Erythroblast (primary cell): ENCODE measurements at places on chromosomes 1 and 21.
A peak's percentile ranks its signal among the peaks of the same experiment; 100 is the strongest.

DNA sequence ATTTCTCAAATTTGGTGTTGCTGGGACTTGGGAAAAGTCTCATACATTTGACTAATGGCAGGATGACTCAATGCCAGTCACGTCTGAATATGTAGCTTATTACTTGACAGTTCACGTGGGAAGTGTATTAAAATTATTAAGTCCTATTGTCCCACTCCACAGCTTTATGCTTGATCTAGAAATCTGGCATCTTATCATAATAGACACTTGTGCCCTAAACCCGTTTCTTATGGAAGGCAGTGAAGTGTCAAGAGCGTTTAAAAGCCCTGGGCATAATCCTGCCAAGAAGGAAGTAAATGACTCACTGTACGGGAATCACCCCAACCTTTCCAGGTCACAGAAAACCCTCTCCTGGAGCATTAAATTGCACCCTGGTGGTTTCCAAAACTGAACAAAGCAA, 207.4 kb downstream of the APP start:
- no peak for DNase-seq

DNA sequence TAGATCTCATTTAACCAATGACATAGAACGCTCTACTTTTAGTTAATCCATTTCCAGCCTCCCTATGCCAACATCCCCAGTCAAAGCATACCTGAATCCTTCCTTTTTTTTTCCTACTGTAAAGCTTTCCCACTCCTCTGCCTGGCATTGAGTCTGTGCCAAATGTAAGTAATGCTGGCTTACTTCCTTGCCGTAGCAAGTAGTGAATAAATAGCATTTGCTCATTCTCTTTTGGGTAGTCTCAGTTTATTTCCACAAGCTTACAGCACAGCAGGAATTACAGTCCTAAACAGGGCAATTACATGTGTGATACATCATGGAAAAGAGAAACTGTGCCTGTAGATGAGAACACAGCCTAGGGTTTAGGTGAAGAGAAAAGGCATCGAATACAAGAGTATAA, 352.6 kb upstream of the NEGR1 start:
- DNase-seq, result no peak

- DNase-seq, result no peak
These were observed 8.5 kb upstream of the FYB2 start for GRCh38 chr1:56827711-56828110.

- DNase-seq, result no peak
These were observed 21.4 kb upstream of the RNF11 start for GRCh38 chr1:51214615-51215131.

GRCh38 chr1:118322331-118322730, 137.3 kb upstream of the SPAG17 start:
- DNase-seq, result no peak

- no peak for DNase-seq
These were observed 494.0 kb downstream of the KCNT2 start for GRCh38 chr1:196114193-196114592.

DNA sequence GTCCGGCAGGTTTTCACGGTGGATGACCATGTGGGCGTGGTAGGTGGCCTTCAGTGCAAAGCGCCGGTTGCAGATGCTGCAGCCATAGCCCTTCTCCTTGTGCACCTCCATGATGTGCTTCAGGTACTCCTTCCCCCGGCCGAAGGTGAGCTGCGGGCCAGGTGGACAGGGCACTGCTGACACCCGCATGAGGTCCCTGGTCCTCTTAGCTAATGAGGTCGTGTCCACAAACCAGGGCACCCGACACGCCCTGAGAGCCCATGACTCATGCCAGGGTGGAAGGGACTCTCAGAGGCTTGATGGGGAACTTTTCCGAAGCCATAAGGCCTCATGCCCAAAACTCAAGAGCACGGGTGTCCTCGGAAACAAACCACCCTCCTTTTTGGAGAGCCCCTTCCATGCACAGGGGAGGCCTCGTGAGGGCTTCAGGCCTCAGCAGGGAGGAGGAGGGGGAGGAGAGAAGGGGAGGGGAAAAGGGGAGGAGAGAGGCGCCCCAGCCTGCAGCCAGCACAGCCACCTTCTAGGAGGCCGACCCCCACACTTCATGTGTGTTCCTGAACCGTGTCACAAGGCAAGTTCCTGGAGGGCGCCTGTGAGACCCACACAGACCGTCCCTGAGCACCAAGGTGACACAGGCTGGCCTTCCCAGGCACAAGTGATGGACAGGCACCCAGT, 54.4 kb upstream of the RIPK4 start:
- DNase-seq, result no peak

- DNase-seq, result no peak
These were observed 7.6 kb downstream of the CD101 start for GRCh38 chr1:117009132-117009531.

GRCh38 chr1:17692645-17693044, 62.5 kb upstream of the ACTL8 start:
- no peak for DNase-seq

- DNase-seq, result no peak
These were observed 14.4 kb upstream of the CPLANE2 start for GRCh38 chr1:16251381-16251780.

GRCh38 chr21:28580585-28580984, 412.1 kb downstream of the LTN1 start:
- no peak for DNase-seq

DNA sequence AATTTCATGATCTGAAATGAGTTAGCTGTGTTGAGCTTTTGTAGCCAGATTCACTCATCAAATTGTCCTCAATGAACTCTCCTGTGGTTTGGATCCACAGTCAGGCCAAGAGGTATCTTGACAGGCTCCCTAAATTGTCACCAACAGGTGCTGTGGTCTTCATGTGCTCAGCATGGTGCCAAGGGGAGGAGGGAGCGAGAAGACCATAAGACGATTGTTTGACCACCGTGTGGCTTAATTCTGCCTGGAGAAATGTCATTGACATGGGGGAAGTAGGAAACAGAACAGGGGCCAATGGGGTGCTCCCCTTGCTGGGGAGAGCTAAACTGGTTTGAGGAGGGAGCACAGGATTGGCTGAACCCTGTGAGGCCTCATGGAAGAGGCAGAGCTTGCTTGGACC, 219.3 kb downstream of the KCNJ6 start:
- no peak for DNase-seq

DNA sequence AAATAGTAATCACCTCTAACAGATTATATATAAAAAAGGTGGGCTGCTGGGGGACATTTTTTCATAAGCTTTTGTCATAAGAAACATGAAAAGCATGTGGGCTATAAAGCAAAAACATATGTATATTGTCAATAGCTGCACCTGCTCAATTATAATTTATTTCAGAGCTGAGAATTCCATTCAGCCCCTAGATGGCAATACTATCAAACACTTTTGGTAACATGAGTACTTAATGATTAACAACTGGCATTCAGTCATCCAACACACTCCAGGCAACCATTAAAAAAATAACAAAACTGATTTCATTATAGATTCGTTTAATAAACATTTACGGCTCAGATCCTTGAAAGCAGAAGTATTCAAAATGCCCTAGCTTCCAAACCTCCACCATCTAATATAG, 115.1 kb downstream of the KCTD3 start:
- DNase-seq, result no peak

DNA sequence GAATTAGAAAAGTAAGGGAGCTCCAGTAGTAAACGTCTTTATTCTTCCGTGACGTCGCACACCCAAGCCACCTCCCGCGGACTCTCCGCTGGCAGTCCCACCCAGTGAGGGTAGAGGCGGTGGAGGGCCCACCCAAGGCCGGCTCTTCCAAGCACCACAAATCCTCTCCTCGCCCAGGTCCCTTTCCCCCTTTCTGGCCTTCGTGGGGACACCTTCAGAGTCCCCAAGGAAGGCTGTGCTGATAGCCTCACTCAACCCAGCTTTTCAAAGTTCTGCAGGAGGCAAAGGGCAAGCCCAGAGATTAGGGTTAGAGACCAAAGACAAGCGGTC, 349 bp upstream of the GPN2 start:
- DNase-seq, result no peak

DNA sequence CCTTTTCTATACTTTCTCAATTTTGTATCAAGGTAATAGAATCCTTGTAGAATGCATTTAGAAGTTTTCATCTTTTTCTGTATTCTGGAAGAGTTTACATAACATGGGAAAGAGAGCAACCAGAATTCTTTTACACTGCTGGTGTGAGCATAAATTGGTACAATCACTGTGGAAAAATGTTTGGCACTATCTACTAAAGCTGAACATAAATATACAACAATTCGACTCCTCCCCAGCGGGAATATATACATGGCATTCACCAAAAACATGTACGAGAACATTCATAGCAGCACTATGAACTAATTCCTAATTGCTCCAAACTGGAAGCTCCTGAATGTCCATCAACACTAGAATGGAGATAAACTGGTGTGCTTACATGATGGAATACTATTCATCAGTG, 1.8 kb upstream of the ACBD6 start:
- no peak for DNase-seq

DNA sequence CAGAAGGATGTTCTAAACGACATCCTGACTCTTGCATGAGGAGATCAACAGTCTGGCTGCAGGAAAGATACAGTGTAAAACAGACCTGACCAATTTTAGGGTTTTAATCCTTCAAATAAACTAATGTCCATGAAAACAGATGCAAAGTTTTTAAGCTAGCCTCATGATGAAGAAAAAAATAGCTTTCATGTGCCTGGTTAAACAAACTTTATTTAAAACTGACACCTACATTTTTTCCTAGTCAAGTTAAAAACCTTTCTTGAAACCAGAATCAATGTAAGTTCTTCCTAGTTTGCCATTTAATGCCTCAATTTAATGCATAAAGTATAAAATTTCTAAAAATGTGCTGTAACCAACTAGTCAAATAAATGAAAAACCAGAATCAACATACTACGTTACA, 2.9 kb downstream of the WDR26 start:
- DNase-seq, result no peak

DNA sequence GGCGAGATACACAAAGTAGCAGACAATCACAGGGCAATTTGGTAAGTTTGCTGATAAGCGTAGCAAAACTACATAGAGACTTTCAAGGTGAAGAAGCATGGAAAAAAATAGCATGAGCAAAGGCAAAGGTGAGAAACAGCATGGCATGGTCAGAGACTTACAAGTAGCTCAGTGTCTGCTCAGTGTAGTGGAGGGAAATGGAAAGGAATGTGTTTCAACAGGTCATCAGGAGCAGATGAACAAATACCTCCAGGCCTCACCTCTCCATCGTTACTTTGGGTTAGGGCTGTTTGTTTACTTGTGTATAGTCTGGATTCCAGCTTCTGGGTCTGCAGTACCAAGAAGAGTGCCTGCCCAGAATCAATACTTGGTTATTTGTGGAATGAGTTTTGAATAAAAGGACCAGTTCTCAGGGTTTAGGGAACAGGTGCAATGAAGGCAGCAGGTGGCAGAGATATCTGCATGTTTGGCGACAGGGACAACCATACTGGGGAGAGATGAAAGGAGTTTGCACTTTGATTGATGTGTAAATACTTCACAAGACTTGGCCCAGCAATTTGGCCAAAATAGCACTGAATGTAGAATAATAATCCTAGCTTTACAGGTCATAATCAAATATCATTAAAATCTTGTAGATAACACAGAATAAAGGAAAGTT, 97.0 kb upstream of the FGGY start:
- no peak for DNase-seq

DNA sequence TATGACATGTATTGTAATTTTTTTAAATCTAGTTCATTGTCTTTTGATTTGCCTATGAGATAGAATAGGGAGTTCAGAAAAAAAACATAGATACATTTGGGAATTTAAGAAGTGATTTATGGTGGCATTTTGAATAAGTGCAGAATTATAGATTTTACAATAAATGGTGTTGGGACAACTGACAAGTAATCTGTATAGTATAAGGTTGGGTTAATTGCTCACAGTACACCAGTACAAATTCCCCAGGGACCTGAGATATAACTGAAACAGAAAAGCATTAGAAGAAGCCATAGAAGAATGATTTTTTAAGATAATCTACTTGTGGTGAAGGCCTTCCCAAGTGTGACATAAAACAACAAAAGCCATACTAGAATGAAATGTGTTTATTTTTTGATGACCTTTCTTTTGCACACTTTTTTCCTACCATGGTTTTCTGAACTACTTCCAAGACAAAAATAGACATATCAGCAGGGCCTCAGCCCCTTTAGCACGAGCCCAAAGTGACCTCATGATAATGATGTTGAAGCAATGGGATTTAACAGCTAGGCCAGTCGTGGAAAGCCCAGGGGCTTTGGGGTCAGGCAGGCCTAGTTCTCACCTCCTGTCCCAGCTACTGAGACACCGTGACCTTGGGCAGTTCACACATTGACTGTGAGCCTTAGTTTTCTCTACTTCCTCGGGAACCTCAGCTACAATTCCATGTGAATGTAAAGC, 87.4 kb downstream of the GREM2 start:
- DNase-seq, result no peak

DNA sequence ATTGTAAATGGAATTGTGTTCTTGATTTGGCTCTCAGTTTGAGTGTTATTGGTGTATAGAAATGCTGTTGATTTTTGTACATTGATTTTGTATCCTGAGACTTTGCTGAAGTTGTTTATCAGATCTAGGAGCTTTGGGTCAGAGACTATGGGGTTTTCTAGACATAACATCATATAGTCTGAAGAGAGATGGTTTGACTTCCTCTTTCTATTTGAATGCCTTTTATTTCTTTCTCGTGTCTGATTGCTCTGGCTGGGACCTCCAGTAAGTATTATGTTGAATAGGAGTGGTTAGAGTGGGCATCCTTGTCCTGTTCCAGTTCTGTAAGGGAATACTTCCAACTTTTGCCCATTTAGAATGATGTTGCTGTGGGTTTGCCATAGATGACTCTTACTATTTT, 39.1 kb upstream of the ANGPTL1 start:
- no peak for DNase-seq

- no peak for DNase-seq
These were observed 32.7 kb upstream of the WASF2 start for GRCh38 chr1:27522432-27523336.

GRCh38 chr1:109671067-109671466, 3.2 kb downstream of the GSTM2 start:
- no peak for DNase-seq

DNA sequence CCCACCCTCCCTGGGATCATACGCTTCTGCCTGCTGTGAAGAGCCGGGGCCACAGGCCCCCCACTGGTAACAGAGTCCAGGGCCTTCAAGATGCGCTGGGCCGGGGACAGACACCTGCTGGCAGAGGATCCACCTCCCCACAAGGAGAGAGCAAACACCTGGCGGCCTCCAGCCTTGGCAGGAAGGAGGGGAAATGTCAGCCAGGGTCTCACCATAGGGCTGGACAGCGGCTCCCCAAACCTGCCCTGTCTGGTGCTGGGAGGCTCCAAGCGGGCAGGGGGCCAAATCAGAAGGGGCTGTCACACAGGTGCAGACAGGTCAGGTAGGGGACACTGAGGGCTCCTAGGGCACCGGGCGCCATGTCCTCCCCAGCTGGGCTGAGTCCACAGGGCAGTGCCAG, 58.9 kb downstream of the KCNAB2 start:
- no peak for DNase-seq

GRCh38 chr1:113040041-113040440, 33.0 kb upstream of the LRIG2 start:
- DNase-seq, result peak; percentile 34

DNA sequence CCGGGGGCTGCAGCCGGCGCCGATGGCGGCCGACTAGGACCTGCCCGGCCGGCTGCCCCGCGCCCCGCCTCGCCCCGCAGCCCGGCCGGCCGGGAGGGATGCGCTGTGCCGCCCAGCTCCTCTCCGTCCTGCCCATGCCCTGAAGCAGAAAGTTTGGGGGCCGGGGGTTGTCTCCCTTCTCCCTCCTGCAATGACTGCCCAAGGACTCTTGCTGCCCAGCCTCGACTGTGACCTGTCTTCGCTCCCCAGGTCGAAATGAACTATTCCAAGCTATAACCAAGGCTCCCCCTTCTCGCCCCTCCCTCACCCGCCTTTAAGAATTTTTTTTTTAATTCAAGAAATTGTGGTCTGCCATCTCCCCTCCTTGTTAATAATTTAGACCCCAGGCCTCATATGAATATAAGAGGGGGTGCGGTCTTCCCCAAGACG, 361 bp downstream of the TMCC2 start:
- peak; percentile 40 for DNase-seq
